Natural killer cell treated with Interleukin-12 subunit alpha and Interleukin-12 subunit beta and Interleukin-15 and Interleukin-18, amount 100 ng/mL, for 72 hours (primary cell): ENCODE measurements at places on chromosomes 2 and 18. TPM values are rescaled to one million over a fixed set of nuclear protein-coding genes. Genes with fewer than 3 reads are reported as not detected.

Gene EFEMP1
- not detected for total RNA-seq

Gene NTSR2
- total RNA-seq: not detected

Gene CPS1
- total RNA-seq: 1.8 TPM

- DNase-seq: no peak
These were observed 11.9 kb downstream of the GNLY start for GRCh38 chr2:85706063-85706462.

DNA sequence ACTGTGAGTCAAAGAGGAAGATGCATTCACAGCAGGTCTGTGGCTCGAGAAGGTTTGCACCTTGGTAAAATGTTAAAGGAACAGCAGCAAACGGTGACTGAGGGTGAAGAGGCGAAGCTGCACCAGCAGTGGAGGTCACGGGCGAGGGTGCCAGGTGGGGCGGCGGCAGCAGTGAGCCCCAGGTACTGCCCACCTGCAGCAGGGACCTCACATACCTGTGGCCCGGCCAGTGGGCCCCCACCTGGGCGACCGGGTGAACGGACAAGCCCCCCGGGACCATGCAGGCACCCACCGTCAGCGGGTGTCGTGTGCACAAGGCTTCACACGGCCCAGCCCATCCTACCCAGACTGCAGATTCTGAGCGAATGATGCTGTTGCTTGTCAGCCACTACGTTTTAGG lies 23.6 kb upstream of the KCNG2 start:
- DNase-seq: no peak

Gene SLC5A7
- not detected for total RNA-seq

DNA sequence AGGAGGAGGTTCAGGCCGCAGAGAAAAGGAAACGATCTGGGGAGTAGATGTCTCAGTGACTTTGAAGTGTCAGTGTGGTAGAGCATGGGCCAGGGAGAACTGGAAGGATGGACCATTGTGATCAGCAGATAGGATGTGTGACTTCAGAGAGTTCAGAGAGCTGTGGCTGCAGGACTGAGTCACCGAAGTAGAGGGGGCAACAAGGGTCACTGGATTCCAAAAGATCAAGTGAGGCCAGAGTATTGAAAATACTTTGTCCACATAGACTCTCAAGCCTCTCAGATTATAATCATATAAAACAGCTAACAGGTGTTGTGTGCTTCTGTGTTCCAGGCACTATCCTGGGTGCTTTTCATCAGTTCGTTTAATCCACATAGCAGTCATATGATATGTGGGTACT lies 99.4 kb downstream of the CRIM1 start:
- no peak for DNase-seq
